ENCODE measurements at places on chromosomes 16 and 17.

DNA sequence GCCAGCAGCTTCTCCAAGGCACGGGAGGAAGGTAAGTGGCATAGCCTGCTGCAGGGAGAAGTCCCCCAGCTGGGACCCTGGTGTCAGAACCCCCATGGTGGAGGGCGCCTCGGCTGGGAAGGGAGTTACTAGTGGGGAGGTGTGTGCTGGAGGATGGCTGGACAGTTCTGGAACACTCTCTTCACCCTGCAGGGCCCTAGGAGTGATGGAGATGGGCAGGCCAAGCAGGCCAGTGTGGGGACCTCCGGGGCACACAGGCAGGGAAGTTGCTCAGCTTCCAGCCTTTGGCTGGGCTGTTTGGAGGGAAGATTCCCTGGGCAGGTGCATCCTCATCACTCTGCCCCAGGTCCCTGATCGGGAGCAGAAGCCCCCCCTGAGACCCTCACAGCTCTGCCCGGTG is 696 bp downstream of the C17orf99 start:
- DNase-seq: no peak

DNA sequence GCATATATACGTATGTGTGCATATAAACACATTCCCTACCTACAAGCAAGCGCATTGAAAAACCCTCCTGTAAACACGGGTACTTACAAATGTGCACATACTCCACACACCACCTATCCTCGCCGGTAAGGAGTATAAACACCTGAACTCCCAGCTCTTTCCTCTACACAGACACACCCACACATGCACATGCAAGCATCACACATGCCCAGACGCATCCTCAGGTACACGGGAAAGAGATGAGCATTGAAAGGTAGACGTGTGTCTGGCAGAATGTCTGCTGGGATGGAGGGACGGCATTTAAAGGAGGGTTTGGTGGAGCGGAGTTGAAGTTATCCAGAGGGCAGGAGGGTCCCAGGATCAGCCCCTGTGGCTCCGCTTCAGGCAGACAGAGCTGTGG is 4.7 kb upstream of the SMTNL2 start:
- no peak for DNase-seq

- no peak for DNase-seq
Observed at GRCh38 chr17:40432864-40433528, 10.3 kb upstream of the IGFBP4 start.

DNA sequence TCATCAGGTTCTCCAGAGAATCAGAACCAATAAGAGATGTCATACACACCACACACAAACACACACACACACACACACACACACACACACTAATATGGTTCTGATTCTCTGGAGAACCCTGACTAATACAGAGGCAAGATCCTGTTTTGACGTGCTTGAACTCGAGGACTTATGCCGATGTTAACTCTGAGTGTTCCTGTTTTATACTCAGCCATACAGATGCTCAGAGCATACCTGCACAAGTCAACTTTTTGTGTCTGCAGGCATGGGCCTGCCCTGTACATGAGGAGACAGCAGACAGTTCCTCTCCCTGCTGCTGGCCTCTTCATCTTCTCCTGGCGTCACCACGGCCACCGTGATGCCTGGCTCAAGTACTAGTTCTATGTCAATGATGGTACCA is 635.9 kb downstream of the WWOX start:
- DNase-seq: no peak

DNA sequence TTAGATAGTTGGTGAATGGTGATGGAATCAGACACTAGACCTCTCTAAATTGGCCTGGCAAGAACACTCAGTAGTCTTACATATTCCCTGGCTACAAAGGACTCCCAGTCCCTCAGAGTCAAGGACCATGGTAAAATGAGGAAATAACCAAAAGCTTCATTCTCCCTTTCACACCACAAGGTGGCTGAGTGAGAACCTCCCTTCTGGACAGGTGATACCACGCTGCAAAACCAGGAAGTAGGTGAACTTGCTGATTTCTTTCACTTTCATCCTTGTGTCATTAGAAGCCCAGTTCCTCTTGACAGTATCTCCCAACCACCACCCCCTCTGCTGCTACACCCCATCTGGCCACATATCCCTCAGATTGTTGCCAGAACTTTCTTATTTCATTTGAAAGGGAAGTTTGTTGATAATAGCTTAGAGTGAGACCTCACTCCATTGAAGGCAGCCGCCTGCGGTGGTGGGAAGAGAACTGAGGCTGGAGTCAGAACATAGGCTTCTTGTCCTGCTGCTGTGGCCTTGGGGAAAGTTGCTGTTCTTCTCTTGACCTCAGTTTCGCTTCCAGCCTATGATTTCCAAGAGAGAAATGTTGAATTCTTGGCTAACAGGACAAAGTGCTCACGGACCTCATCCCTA is 290.6 kb upstream of the CCL2 start:
- DNase-seq: no peak

DNA sequence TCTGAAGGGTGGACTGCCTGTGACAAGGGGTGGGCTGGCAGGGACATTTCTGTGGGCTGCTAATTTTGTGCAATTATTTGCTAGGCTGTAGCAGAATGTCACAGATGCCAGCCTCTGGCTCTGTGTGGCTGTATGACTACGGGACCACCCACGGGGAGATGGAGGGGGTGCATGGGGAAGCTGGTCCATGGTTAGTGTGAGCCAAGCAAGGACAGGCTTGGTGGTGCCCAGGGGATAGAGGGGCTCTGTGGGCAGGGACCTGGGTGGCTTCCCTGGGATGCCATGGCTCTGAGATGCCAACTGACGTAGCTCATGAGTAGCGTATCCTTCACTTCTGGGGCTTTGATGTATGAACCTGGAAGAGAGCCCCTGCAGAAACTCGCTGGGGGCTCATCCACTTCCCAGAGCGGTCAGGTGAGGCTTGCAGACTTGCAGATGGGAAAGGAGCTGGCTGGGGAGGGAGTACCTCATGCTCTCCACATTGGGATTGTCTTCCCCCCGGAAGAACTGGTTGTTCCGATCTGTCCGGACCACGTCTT is 87.2 kb downstream of the TBC1D16 start:
- no peak for DNase-seq

DNA sequence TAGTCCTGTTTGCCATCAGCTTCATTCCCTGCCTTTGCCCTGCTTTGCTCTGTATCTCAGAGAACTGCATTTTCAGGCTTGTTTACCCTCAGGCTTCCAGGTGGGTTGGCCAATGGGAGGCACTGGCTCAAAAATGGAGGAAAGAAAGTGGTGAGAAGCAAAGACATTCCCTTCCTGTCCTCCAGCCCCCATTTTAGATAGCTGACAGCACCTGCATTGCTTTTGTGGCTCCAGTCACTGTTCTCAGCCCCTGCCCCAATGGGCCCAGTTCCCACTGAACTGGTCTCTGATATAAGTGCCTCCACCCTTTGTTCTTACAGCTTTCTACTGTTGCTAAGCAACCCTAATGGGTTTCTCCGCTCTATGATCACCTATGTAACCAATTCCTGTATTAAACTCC is 19.4 kb upstream of the SDK2 start:
- no peak for DNase-seq

- no peak for DNase-seq
Observed at GRCh38 chr16:19133600-19133999, 19.8 kb downstream of the ITPRIPL2 start.

Measured in stimulated activated naive CD4-positive, alpha-beta T cell (primary cell).